ENCODE measurements at places on chromosomes 6 and 20.

GRCh38 chr6:44624226-44624625 lies 236.7 kb downstream of the CDC5L start:
- no peak for DNase-seq

DNA sequence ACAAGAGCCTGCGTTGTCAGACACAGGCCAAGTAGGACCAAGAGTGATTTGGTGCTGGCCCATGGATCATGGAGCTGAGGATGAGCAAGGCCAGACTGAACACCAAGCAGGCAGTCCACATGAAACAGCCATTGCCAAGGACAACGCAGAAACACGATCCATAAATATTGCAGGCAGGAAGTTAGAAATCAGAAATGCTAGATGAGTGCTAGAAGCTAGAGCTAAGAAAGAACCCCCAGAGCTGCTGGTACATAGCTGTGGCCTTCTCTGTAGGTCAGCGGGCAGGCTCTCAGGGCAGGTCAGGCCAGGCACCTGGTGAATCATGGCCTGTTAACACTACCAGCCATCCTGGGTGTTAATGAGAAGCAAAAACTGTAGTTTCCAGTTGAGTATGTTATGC lies 119.7 kb downstream of the ALDH8A1 start:
- DNase-seq: no peak

- DNase-seq: no peak
Measured at GRCh38 chr20:48864254-48864653, 36.5 kb upstream of the PREX1 start.

DNA sequence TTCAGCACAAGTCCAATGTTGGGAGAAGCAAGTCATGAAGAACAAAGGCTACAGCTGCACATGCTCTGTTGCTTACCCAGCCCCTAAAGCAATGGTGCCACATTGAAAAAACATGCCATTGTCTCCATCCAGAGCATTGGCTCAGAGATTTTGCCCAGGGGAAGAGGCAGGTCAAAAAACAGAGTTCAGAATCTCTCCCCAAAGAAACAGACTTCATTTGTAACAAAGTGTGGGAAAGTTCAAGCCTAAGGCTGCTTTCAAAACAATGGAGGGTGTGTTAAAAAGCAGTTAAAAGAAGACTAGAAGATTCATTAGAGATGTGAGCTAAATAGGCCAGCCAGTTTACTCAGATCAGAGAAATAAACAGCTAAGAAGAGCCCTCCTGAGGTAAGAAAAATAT lies 63.6 kb downstream of the DZANK1 start:
- no peak for DNase-seq

- no peak for DNase-seq
Measured at GRCh38 chr6:144397141-144397540, 112.0 kb downstream of the UTRN start.

GRCh38 chr20:62301111-62301668 lies 1.6 kb upstream of the ADRM1 start:
- no peak for DNase-seq

- DNase-seq: no peak
Measured at GRCh38 chr20:4730780-4731179, 9.1 kb downstream of the PRND start.

GRCh38 chr20:17437251-17437650 lies 93.9 kb downstream of the BFSP1 start:
- DNase-seq: no peak

DNA sequence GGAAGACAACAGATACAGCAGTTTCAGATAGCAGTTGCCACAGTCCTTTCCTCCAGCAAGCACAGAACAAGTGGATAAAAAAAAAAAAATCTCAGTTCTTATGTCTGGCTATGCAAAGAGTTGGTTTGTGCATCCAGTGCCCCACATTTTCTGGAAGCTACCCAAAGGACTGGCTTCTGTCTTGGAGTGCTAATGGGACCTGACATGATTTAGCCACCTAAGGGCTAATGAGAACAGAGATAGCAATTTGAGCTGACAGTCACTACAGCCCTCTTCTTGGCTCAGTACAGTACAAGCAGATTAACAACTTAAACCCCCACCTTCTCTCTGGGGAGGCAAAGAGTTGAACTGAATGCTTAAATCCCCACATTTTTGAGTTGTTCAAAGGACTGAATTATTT lies 976.8 kb downstream of the TBC1D32 start:
- DNase-seq: no peak
